ENCODE measurements at places on chromosomes 6 and 20. TPM values are rescaled to one million over a fixed set of nuclear protein-coding genes. Genes with fewer than 3 reads are reported as not detected.

The SIM1 gene
- not detected for total RNA-seq

The FAM229B gene
- 22.5 TPM for total RNA-seq

The KHDC1L gene
- not detected for total RNA-seq

The RBM24 gene
- total RNA-seq = 4.5 TPM

The CST4 gene
- not detected for total RNA-seq

The GLP1R gene
- not detected for total RNA-seq

The ENPP1 gene
- total RNA-seq = 30.0 TPM

The DAAM2 gene
- total RNA-seq = 4.0 TPM

The PKHD1 gene
- total RNA-seq = not detected

The ISM1 gene
- 0.39 TPM for total RNA-seq

The TBC1D32 gene
- total RNA-seq = 10.8 TPM

The SLC17A9 gene
- 4.8 TPM for total RNA-seq

The MAN1A1 gene
- 17.8 TPM for total RNA-seq

The PET117 gene
- 23.8 TPM for total RNA-seq

The WTAP gene
- total RNA-seq = 92.3 TPM

The ACTL10 gene
- 0.49 TPM for total RNA-seq

The MCM9 gene
- total RNA-seq = 8.7 TPM

The RREB1 gene
- 6.0 TPM for total RNA-seq

The HLA-DMB gene
- total RNA-seq = 2.5 TPM

The PNLDC1 gene
- not detected for total RNA-seq

The CCR6 gene
- not detected for total RNA-seq

The PRSS16 gene
- total RNA-seq = not detected

The MYLK4 gene
- 0.29 TPM for total RNA-seq

The LINC00237 gene
- total RNA-seq = not detected

The FAM83B gene
- not detected for total RNA-seq

The FAM120B gene
- total RNA-seq = 12.7 TPM

The B3GAT2 gene
- total RNA-seq = not detected

The PAK1IP1 gene
- 34.0 TPM for total RNA-seq

The HDDC2 gene
- total RNA-seq = 86.6 TPM

The ELOVL5 gene
- 91.3 TPM for total RNA-seq

The SLC32A1 gene
- total RNA-seq = not detected

The HLA-DQB1 gene
- not detected for total RNA-seq

The RFX6 gene
- not detected for total RNA-seq

The C6orf52 gene
- not detected for total RNA-seq

The LGSN gene
- not detected for total RNA-seq

The RSPH9 gene
- 1.3 TPM for total RNA-seq

The CLVS2 gene
- not detected for total RNA-seq

The BPIFB2 gene
- total RNA-seq = not detected

The ZCCHC3 gene
- total RNA-seq = 19.2 TPM

The PPIL1 gene
- 52.4 TPM for total RNA-seq

The OOEP gene
- total RNA-seq = not detected

The CLPSL2 gene
- not detected for total RNA-seq

The NINL gene
- total RNA-seq = 6.4 TPM

The ARMH2 gene
- not detected for total RNA-seq

The CAPN11 gene
- total RNA-seq = not detected

The MYMX gene
- total RNA-seq = not detected

The TPD52L1 gene
- 16.8 TPM for total RNA-seq

The C4B gene
- 0.72 TPM for total RNA-seq

The EFCAB8 gene
- 0.10 TPM for total RNA-seq

The GABRR1 gene
- not detected for total RNA-seq

The IL17F gene
- total RNA-seq = not detected

Measured in RPMI7951 (cell line).